ENCODE measurements at places on chromosomes 11 and 22.

GRCh38 chr11:70066136-70066520 lies 12.0 kb upstream of the ANO1 start:
- no peak for DNase-seq

GRCh38 chr11:92482492-92483060 lies 258.0 kb downstream of the FAT3 start:
- no peak for DNase-seq

GRCh38 chr11:64233913-64234586 lies at the start of gene VEGFB:
VEGFB (plus strand) TSS chr11:64234584; CDS start chr11:64234834, 250 bp downstream.
- peak; percentile 67 for DNase-seq

DNA sequence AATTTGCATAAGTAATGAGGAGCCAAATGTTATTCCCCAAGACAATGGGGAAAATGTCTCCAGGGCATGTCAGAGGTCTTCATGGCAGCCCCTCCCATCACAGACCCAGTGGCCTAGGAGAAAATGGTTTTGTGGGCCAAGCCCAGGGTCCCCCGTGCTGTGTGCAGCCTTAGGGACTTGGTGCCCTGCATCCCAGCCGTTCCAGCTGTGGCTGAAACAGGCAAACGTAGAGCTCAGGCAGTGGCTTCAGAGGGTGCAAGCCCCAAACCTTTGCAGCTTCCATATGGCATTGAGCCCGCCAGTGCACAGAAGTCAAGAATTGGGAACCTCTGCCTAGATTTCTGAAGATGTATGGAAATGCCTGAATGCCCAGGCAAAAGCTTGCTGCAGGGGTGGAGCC lies 79.9 kb downstream of the FAM181B start:
- DNase-seq = no peak

GRCh38 chr11:2791521-2792380 lies 92.0 kb upstream of the KCNQ1OT1 start:
- DNase-seq = no peak

- DNase-seq = no peak
Measured at GRCh38 chr11:33949252-33949913, 57.5 kb upstream of the LMO2 start.

DNA sequence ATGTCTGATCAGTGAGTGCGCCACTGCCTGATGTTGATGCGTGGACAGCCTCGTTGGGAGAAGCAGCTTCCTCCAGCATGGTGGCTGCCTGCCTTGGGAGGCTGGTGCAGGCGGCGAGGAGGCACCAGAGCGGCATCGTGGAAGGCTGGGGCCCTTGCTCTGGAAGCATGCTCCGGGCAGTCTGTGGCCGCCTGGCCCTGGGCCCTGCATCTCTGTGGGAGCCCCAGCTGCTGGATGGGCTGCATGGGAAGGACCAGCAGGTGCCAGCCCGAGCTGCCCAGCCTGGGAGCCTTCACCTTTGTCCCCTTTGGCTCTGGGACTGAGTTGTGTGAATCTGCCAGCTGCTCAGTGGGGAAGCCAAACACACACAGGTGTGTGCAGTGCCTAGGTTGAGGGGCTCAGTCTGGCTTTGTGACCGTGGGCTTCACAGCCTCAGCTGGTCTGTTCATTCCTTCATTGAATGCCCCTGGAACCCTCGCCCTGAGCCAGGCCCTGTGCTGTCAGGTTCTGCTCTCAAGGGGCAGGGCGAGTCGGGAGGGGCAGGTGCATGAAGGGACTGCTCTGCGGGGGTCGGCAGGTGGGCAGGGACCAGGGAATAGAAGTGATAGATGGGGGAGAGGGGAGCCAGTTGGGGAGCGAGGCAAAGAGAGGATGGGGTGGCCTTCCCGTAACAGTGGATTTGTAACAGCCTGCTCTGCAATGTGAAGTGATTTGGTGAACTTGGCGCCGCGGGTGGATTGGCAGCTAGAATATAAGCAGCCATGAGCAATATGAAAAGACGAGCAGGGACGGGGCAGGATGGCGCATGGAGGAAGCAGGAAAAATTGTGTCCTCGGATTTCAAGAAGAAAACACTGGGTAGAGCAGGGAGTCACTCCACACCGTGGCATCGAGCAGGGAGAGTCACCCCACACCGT lies 354.2 kb downstream of the TBC1D22A start:
- DNase-seq = no peak

DNA sequence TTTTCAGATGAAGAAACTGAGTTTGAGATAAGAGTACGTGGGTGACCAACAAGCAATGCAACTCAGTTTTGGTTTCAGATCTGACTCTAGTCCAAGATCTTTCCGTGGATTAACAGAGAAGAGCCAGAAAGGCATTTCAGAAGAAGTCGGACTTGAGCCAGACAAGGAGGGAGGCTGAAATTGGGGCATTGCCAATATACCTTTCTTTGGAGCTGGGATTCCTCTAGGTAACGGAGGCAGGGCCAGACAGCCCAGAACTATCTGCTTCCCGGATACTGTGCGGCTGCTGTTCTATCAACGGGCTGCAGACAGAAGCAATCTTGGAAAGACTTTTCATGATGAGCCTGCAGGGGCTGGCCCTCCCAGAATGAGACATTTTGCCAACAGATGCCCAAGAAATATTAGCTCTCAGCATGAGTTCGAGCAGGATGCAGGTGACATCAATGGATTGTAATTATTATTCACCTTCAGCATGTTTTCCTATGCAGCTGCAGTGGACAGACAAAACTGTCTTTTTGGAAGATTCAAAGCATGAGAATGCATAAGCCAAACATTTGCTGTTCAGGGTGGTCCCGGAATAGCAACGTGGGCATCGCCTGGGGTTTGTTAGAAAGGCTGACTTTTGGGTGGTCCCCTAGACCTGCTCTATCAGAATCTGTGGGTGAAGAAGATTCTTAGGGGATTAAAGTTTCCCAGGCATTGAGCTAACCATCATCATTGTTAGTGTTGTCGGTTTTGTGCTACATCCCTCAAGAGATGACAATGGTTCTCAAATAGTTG lies 95.7 kb downstream of the SCN3B start:
- DNase-seq = no peak

DNA sequence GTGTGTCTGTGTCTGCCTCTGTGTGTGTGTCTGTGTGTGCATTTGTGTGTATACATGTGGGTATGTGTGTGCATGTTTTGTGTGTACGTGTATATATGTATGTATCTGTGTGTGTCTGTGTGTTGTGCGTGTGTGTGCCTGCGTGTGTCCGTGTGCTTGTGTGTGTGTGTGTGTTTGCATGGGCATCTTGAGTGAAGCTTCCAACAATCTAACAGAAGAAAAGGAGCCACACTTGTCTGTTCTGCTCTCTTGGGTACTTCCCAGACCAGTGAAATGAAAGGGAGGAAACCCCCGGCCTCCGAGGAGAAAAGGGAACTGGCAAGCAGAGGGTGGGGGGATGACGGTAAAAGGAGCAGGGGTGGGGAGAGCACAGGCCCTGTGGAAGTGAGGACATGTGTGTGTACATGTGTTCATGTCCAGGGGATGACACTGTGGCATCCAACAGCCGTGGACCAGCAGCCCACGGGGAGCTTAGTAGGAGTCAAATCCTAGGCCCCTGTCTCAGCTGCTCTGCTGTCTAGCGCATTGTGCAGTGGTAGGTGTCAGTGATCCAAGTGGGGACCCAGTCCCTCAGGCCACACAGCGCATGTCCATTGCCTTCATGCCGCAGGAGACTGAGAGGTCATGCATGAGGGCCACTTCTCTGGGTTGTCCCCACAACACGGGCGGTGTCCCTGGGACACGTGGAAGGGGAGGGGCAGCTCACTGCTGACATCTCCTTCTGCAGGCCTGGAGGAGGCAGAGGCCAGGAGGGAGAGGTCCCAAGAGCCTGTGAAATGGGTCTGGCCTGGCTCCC lies 8.1 kb downstream of the CSF2RB start:
- DNase-seq = no peak

DNA sequence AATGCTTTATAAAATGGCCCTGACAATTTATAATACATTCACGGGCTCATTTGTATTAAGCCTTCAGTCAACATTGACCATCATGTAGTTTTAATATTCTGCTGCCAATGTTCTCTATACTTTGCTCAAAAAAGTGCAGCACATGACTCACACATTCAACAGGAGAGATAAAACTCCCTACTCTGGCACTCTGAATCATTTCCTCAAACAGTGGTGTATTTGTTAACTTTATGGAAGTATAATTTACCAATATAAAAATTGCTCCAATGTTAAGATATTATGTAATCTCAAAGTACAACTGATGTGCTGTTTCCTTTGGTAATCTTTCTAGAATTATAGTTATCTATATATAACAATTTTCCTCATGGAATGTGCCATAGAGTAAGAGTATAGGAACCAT lies 39.9 kb downstream of the MAML2 start:
- no peak for DNase-seq

- no peak for DNase-seq
Measured at GRCh38 chr22:42248995-42249394, 21.5 kb downstream of the TCF20 start.

DNA sequence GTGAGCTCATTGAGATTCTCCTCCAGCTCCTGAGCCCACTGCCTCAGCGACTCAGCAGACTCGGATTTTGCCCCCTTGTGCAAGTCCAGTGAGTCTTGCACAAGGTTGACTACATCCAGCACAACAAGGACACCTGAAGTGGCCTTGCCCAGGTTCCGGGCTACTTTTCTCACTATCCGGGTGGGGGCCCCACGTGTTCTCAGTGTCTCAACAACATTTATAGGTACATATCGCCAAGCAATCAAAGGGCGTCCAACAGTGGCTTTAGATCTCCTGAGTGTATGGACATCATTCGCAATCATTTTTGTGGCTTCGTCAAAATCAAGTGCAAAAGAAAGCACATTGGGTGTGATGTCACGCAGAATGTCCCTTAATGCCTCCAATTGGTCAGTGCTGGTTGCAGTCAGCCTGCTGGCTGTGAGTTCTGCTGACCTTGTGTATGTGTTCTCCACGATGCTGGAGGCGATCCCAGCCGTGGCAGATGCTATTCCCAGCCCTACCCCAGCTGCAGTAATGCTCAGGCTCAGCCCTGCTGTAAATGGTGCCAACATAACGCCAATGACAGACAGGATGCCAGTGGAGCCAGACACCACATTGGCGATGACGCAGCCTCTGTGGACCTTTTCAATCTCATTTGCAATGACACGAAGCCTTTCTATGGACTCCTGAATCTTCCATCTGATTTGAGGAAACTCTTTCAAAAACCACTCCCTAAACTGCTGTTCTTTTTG lies 10.3 kb downstream of the APOL4 start:
- peak; percentile 79 for DNase-seq

DNA sequence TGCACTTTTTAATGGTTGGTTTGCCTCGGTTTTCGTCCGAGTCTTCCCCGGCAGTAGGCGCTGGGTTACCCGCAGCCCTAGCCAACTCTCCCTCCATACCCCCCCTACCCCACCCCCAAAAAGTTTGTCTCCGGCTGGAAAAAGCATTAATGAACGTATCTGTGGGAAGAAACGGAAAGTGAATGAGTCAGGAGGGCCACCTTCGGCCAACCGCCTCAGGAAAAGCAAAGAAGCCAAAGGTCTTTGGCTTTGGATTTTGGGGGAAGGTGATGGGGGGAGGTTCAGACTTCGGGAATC lies 508 bp upstream of the FLI1 start:
- no peak for DNase-seq

DNA sequence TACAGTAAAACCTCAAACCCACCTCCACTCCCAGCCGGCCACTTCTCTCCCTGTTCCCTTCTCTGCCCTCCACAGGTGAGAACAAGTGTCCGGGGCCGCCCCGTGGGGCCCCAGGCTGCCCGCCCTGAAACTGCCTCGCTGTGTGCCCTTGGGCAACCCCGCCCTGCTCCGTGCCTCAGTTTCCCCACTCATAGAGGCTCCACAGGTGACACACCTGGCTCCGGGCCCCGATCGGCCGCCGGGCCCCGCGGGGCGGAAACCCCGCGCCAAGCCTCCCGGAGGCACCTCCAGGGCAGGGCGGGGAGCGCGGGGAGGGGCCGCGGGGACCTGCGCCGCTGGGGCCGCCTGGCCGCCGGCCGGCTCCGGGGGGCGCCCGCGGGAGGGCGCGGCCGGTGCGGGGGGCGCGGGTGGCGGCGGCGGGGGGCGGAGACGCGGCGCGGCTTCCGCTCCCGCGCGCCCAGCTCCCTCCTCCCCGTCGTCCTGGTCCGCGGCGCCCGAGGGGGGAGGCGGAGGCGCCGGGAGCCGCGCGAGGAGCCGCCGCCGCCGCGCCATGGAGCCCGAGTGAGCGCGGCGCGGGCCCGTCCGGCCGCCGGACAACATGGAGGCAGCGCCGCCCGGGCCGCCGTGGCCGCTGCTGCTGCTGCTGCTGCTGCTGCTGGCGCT lies at the start of gene LRP5:
TSS of gene LRP5 (plus strand) at position 475 of the 663 bp plus-strand sequence. CDS start at position 599, 124 bp downstream.
- no peak for DNase-seq

GRCh38 chr11:14607713-14608112 lies 35.9 kb upstream of the PDE3B start:
- DNase-seq = no peak

DNA sequence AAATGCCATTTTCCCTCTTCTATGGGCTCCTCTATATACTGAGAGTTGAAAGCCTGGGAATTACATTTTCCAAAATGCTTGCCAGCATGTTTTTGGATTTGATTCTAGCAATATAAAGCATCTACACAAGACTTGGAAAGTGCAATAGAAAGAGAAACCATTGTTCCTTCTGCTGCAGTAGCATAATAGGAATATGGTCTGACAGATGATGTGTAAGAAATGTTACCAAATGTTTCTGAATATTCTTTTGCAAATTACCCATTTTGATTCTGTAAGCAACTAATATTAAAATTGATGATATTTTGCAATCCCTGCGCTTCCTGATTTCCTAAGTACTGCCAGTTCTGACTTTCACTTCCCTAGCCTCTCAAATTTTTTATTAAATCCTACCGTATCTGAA lies 61.6 kb downstream of the CASP12 start:
- DNase-seq = no peak

- no peak for DNase-seq
Measured at GRCh38 chr11:92670308-92670890, 299.1 kb upstream of the MTNR1B start.

- peak; percentile 69 for DNase-seq
Measured at GRCh38 chr11:2366276-2366675, 10.8 kb upstream of the CD81 start.

DNA sequence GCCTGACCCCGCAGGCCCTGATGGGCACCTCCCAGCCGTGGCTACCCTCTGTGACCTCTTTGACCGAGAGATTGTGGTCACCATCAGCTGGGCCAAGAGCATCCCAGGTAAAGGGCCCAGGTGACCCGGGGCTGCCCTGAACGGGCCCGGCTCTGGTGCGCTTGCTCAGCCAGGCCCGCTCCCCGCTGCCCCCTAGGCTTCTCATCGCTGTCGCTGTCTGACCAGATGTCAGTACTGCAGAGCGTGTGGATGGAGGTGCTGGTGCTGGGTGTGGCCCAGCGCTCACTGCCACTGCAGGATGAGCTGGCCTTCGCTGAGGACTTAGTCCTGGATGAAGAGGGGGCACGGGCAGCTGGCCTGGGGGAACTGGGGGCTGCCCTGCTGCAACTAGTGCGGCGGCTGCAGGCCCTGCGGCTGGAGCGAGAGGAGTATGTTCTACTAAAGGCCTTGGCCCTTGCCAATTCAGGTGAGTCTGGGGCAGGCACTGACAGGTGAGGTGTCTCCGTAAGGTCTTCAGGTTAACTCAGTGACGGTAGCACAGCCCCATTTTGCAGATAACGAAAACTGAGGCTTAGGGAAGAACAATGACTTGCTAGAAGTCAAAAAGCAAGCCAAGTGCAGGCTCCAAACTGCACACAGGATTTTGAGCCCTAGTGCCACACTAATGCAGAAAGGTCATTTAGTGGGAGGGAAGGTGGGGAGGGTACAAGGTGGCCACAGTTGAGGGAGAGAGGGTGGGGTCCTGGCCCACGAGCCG lies 2.4 kb downstream of the TRMT112 start:
- DNase-seq = no peak

All from testis (tissue), 5 donors.